ENCODE measurements at places on chromosomes 6 and 20.

GRCh38 chr20:19890445-19891051 is 126.6 kb upstream of the NAA20 start:
- DNase-seq, result no peak

DNA sequence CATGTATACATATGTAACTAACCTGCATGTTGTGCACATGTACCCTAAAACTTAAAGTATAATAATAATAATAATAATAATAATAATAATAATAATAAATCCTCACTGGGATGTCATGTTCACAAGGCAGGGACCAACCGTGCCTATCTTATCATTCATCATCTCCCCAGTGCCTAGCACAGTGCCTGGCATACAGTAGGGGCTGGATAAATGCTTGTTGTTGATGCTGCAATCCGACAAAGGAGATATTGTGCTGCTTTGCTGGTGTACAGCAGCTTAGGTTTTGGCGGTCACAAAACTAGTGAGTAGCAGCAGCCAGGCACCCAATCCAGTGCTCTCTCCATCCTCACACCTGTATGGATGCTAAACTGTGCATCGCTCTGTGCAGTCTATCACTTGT is 94.1 kb upstream of the ASF1A start:
- no peak for DNase-seq

DNA sequence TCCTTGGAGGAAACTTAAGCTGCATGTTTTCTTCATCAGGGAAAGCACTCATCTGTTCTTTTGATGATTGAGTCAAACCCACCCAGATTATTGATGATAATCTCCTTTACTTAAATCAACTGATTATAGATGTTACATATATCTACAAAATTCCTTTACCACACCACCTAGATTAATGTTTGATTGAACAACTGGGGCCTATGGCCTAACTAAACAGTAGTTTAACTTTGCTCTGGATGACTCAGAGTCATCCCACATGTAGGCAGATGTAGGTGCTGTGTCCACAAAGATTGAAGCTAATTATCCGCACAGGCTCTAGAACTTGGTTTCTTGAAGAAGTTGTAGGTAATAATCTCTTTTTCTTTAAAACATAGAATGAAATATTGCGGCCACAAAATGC is 42.2 kb downstream of the PKIB start:
- DNase-seq, result no peak

DNA sequence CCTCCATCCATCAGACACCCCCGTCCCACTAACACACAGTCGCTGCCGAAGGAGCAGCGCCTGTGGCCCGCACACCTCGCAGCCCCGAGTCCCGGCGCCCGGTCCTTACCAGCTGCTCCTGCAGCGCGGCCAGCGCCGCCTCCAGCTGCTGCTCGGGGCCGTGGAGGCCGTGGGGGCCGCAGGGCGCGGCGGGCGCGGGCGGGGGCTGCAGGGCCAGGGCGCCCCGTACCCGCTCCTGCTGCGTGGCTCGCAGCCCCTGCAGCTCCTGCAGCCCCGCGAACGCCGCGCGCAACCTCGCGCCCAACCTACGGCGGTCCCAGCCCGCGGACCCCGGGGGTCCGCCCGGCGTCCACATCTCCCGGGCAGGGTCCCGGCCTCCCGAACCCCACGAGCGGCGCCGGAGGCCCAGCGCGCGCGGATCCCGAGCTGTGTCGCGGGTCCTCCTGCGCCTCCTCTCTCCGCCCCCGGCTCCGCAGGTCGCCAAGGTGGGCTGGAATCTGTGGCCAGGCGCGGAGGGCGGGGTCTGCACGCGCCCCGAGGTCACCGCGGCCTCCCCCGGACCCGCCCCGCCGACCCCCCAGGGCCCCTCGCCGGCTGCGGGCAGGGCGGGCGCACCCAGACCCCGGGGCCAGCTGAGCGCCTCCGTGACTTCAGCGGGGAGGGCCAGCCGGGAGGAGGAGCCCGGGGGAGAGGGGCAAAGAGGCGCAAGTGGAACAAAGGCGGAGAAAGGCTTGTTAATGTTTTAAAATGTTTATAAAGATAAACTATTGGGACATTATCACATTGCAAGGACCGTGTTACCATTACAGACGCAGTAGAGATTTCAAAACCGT is at the start of gene DACT2:
Gene DACT2, minus strand, starts transcription at position 499 of the 833 bp plus-strand sequence. Its CDS starts 144 bp downstream, at position 355.
- DNase-seq, result no peak

GRCh38 chr20:8406391-8406790 is 274.3 kb downstream of the PLCB1 start:
- DNase-seq, result no peak

DNA sequence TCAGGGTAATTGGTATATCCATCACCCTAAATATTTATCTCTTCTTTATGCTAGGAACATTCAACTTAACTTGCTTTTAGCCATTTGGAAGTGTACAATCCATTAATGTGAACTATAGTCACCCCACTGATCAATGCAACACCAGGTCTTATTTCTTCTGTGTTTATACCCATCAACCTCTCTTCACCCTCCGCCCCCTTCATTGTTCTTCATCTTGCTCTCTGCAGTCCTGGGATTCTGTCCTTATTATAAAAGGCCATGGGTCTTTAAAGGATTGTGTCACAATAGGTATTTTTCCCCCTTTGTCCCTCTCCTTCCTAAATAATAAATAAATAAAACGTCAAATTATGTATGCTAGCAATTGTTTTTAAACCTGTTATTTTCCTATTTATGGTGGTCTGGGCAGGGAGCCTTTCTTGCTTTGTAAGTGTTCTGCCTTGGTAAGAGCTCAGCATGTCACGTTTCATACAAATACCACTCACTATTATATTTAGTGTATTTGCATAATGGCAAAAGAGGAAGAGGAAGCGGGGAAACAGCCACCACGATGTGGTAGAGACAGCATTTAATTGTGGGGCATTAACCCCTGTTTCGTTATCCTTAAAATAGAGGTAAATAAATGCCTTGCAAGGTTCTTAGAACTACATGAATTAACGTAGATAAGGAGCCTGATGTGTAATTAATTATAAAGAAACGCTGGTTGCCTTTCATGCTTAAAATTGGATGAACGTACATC is 1.9 kb downstream of the ABRACL start:
- DNase-seq, result no peak

DNA sequence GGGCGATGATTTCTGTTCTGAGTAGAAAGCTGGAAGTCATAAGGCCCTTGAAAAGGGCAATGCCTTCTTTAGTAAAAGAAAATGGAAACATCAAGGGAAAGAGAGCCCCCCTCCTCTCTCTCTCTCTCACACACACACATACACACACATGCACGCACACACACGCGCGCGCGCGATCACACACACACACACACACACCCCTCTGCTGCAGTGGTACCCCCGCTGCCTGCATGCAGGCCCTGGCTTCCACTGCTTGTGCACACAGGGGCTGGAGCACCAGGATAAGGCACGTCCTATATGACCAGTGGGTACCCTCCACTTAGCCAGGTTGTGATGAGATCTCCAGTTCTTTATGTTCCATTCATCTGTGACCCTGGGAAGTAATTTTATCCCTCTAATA is 300.9 kb downstream of the SLC35F1 start:
- DNase-seq, result no peak

DNA sequence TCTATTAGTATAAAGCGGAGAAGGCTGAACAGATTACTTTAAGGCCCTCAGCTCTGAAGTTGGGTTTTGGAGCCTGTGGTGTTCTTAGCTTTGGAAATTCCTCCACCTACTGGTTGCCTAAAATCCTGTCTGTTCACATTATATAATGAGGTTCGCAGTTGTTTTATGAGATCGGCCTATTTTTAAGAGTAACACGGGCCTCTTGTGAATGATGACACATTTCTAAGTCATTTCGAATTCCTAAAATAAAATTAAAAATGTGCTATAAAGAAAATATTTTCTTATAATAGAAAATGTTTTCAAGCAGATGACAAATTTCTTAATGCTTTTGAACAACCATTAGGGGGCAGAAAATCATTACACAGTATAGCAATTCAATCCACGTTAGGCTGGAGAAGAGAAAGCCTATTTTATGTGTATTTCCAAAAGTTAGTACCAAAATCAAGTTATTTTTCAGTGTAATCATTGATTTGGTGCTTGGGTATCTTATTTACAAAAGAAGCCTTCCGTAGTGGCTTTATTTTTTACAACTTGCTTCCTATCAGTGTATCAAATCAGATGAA is 15.8 kb upstream of the FAM8A1 start:
- peak; percentile 59 for DNase-seq

DNA sequence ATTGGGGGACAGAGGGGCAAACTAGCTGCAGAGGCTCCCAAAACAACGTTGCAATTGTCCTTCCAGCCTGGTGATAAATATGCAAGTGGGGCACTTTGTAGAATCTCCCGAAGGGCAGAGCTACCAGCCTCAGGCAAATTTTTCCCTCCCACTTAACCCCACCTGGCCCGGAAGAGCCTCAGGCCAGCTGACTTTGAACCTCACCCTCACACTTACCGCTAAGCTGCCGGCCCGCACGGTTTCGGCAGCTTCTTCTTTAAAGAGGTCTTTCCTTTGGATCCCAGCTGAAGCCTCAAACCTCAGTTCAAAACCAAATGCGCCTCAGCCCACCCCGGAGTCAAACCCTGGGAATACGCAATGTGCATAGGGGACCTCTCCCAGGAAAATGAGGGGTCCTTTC is 2.5 kb downstream of the OVOL2 start:
- DNase-seq, result no peak

- DNase-seq, result no peak
Observed at GRCh38 chr20:61090541-61090940, 161.5 kb upstream of the CDH4 start.

GRCh38 chr6:164750128-164750527 is 559.3 kb downstream of the C6orf118 start:
- DNase-seq, result no peak

- DNase-seq, result no peak
Observed at GRCh38 chr6:158688860-158689259, 39.0 kb downstream of the SYTL3 start.

GRCh38 chr6:124470803-124471202 is 491.4 kb upstream of the RNF217 start:
- DNase-seq, result no peak

DNA sequence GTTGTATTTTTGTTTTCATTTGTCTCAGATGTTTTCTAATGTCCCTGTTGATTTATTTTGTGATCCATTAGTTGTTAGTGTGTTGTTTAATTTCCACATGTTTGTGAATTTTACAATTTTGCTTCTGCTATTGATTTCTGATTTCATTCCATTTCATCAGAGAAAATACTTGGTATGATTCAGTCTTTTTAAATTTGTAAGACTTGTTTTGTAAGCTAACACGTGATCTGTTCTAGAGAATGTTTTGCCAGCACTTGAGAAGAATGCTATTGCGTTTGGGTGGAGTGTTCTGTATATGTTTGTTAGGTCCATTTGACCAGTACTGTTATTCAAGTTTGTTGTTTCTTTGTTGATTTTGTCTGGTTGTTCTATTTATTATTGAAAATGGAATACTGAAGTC is 53.9 kb downstream of the KIZ start:
- DNase-seq, result no peak

GRCh38 chr20:21099751-21100577 is 6.2 kb downstream of the LINC00237 start:
- DNase-seq, result peak; percentile 46

GRCh38 chr6:109050447-109051102 is 44.1 kb downstream of the SESN1 start:
- no peak for DNase-seq

All from head of caudate nucleus (tissue), 42 donors.